Activated T-cell treated with anti-CD3 and anti-CD28 coated beads, Interleukin-2, amount 50 U/mL, for 1 hour (primary cell): ENCODE measurements at places on chromosomes 13 and 19.

DNA sequence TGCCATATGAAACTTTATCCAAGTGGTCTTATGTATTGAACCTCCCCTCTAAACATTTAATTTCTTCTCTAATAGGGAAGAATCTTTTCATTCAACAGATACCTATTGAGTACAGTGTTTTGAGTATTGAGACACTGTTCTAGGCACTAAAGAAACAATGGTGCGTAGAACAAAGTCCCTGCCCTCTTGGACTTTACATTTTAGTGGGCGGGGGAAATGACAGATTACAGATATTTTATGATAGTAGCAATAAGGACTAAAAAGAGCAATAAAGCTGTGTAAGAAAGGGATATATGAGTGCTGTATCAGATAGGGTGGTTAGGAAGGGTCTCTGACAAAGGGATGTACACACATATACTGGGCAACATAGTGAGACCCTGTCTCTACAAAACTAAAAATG lies 5.4 kb downstream of the NUDT15 start:
- DNase-seq, result no peak

GRCh38 chr19:35991731-35992450 lies 3.1 kb upstream of the SDHAF1 start:
- no peak for DNase-seq

DNA sequence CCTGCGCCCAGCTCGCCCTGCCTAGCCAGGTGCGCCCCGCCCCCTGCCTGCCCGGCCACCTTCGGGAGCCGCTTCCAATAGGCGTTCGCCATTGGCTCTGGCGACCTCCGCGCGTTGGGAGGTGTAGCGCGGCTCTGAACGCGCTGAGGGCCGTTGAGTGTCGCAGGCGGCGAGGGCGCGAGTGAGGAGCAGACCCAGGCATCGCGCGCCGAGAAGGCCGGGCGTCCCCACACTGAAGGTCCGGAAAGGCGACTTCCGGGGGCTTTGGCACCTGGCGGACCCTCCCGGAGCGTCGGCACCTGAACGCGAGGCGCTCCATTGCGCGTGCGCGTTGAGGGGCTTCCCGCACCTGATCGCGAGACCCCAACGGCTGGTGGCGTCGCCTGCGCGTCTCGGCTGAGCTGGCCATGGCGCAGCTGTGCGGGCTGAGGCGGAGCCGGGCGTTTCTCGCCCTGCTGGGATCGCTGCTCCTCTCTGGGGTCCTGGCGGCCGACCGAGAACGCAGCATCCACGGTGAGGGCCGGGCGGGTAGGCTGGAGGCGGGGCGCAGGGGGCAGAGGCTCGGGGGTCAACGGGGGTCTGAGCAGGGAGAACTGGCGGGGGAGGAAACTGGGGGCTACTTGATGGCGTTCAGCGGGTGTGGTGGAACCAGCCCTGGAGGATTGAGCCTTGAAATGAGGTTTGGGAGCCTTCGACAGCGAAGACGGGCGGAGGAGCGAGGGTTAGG lies at the start of gene SPINT2:
SPINT2 (plus strand) TSS at position 88 of the 727 bp plus-strand sequence; CDS start at position 408, 320 bp downstream.
- no peak for DNase-seq

DNA sequence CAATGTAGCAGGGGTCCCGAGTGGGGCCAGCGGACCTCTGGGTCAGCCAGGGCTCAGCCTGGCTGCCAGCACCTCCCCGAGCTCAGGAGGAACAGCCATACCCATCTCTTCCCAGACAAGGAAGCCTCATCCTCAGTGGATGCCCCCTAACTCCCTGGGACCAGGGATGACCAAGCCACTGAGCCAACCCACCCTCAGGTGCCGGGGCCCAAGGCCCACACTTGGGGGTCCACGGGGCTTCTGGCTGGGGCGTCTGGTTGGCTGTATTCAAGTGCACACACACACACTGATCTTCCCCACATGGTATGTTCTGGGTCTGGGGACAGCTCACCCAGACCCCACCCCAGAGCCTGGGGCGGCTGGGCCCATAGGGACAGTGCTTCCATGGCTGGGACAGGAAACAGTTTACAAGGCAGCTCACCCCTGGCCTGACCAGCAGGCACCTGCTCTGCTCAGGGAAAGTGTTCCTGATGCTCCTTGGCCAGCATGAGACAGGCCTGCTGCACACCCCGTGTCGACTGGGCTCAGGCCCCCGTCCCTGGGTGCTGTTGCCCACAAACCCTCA lies 7.7 kb downstream of the RAB11B start:
- no peak for DNase-seq

DNA sequence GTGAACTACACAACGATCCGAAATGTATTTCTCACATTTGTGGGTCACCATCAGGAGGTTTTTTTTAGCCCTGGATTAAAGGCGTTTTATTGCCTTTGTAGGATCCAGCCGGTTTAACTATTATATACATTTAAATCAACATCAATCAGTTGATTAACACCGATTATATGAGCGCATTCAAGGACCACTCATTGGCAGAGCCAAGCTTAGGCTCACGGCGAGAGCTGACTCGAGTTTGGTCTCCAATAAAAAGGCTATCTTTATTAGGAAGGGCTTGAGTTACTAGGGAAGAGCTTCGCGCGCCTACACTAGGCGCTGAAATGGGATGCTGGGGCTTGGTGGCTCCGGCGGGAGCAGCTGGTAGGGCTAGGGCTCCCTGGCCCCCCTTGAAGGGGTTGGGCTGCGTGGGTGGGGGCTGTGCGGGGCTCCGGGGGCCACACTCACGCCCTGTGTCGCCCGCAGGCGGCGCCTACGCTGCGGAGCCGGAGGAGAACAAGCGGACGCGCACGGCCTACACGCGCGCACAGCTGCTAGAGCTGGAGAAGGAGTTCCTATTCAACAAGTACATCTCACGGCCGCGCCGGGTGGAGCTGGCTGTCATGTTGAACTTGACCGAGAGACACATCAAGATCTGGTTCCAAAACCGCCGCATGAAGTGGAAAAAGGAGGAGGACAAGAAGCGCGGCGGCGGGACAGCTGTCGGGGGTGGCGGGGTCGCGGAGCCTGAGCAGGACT lies 4.2 kb downstream of the PDX1 start:
- DNase-seq, result no peak

GRCh38 chr19:41373993-41374392 lies 2.3 kb upstream of the TMEM91 start:
- no peak for DNase-seq

DNA sequence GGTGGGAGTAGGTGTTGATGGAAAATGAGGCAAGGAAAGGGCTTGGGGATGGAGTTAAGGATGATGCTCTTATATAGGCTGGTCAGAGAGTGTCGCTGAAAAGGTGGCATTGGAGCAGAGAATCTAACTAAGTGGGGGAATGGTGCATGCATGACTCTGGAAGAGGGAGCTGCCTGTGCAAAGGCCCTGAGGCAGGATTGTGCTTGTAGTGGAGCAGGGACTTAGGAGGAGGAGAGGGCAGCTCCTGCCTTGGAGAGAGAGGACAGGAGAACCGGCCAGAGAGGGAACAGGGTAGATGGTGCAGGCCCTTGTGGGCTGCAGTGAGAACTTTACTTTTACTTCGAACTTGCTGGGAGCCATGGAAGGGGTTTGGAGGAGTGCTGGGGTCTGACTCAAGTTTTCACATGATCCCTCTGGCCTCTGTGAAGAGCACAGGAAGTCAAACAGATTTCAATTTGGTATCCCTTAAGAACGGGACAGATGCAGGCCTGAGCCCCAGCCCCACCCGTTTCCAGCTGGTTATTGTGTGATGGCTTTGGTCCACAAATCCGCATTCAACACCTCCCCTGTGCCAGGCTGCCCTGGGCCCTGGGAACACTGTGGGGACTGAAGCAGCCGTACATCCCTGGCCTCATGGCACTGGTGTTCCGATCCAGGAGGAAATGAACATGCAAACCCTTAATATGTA lies 7.0 kb downstream of the AP2A1 start:
- no peak for DNase-seq

DNA sequence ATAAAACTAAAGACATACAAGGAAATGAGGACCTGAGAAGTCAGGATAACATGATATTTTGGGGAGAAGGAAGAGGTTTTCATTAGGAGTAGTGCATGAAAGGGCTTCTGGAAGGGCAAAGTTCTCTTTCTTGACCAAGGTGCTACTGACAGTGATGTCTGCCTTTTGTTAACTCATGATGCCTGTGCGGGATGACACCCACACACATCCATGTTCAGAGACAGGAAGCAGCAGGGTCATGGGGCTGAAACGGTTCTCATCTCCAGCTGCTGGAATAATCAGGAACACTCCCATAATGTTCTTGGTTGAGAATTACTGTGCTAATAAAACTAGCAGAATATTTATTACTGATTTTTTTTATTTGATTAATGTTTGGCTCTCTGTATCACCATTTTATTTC lies 29.1 kb downstream of the KCNC3 start:
- DNase-seq, result no peak

DNA sequence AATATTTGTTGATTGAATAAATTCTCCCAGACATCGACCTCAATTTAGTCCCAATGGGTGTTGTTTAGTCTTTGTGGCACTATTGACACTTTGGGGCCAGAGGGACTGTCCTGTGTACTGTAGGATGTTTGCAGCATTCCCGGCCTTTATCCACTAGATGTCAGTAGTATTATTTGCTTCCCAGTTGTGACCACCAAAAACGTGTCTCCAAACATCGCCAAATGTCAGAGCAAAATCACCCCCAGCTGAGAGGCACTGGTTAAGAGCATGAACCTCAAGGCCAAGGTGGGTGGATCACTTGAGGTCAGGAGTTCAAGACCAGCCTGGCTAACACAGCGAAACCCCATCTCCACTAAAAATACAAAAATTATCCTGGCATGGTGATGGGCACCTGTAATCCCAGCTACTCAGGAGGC lies 15.4 kb downstream of the NLRP12 start:
- no peak for DNase-seq

DNA sequence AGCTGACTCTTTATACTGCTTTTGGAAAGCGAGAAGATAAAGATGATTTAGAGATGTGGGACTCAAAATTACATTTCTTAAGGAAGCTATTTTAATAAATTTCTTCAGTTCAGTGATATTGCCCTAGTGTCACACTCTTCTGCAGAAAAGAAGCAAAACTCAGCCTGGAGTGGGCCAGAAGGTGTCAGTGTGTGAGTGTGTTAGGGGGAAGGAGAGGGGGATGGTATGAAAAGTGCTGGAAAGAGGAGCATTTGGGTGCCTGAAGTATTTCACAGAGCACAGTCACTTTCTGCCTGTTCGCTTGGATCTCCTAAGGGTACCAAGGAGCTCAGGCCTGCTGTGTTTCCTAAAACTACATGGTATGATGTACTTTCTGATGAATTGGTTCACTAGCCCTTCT lies 84.5 kb upstream of the FRY start:
- DNase-seq, result no peak

- no peak for DNase-seq
Observed at GRCh38 chr19:14510311-14511228, 7.6 kb downstream of the DNAJB1 start.

GRCh38 chr19:56271151-56271550 lies 1.4 kb upstream of the EDDM13 start:
- DNase-seq, result no peak

- no peak for DNase-seq
Observed at GRCh38 chr19:6098574-6098973, 11.7 kb downstream of the RFX2 start.

DNA sequence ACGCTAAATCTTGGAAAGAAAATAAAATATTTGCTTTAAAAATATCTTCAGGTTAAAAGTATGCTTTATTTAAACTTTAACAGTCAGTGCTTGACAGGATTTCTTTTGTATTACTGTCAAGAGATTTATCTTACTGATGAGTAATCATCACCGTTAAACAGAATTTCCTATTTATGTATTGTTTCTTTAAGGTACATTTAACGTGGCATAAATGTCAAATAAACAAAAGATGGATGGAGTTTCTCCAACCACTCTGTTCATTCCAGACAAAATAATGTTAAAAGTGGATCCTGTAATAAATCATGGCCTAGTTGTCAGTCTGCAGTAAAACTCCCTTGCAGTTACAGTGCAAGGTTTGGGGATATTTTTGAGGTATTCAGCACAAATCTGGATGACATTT lies 298.3 kb downstream of the DIAPH3 start:
- no peak for DNase-seq

DNA sequence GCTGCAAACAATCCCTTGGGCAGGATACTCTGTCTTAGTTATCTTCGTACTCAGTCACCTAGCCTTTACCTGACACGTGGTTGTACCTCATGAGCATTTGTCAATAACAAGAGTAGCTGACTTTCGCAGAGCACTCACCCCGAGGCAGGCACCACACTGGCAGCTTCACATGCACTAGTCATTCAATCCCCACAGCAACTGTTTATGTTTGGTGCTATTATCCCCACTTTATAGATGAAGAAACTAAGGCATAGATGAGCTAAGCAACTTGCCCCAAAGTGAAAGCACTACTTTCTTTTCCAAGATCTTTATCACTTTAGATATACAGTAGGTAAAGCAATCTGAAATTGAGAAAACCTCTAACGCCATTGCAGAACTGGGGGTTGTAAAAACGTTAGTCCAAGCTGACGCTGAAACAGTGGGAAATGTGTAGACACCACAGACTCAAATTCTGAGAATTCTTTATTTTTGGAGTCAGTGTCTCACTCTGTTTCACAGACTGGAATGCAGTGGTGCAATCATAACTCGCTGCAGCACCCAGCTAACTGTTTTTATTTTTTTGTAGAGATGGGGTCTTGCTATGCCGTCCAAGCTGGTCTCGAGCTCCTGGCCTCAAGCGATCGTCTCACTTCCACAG lies 446.0 kb downstream of the FOXO1 start:
- DNase-seq, result no peak

DNA sequence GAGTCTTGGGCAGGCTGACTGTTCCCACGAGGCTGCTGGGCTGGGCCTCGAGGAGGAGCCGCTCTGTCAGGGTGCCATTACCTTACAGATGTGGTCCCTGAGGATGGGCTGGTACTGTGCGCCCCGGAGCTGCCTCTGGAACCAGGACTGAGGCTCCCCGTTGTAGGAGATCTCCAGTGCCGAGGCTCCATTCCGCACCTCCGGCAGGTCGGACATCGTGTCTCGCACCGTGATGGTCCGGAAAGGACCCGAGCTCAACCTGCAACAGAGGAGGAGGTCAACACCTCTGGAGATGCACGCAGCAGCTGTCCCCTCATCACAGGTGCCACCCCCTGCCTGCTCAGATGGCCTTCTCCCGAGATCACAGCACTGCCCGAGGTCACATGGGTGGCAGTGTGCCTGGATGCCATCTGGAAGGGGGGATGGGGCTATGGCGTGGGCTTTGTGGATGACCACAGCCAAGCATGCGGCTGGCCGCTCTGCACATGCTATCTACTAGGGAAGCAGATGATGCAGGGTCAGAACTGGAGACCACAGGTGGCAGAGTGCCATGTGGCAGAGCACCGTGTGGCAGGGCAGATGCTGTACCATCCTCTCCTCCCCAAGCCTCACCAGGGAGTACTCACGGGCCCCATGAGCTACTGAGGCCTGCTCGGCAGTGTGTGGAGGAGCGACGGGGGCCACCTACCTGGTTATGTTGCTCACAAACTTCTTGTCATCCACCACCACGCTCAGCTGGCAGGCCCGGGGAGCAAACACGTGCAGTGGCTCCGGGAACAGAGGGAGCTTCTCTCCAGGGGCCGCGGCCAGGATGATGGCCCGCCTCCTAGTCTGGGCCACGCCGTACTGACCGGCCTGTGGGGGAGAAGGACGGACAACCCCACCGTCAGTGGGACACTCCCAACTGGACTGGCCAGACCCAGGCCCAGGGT lies 18.3 kb upstream of the EIF3G start:
- DNase-seq, result no peak
